ENCODE measurements at places on chromosomes 2 and 18.

DNA sequence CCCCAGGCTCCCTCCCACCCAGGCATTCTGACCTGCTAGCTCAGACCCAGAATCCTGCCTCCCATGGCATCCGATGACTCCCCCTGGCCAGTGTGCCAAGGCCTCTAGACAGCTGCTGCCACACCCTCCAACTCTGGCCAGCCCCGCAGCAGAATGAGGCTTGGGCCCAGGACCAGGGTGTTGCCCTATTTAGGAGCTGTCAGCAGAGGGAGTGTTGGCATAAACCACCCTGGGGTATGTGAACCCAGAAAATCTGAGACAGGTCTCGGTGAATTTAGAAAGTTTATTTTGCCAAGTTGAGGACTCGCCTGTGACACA, 134.3 kb downstream of the KLHL29 start:
- no peak for DNase-seq

GRCh38 chr18:70256994-70257393, 31.9 kb upstream of the SOCS6 start:
- DNase-seq: no peak

DNA sequence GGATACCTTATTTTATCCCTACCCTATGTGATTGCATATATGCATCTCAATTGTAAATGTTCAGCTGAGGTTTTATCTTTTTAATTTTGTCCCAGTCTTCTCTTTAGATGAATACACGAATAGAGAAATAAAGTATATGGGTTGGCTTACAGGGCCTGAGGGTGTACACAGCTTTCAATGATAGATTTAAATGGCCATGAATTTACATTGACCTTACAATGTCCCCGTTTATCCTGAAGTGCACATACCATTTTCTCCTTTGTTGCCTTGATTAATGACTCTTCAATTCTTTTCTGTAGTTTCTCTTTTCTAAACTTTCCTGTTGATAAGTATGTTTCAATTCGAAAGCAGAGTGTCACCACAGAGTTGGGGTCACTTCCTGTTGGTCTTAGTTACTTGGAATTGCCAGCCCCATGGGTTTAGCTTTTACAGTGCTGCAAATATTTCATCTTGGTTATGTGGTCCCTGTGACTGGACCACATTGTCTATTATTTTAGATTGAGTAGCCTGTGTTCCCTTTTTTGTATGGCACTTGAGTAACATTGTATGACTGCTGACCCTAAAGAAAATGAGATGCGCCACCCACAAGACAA, 1616.3 kb upstream of the ACVR2A start:
- DNase-seq: peak; percentile 40

GRCh38 chr2:2799151-2799697, 468.1 kb upstream of the MYT1L start:
- DNase-seq: no peak

DNA sequence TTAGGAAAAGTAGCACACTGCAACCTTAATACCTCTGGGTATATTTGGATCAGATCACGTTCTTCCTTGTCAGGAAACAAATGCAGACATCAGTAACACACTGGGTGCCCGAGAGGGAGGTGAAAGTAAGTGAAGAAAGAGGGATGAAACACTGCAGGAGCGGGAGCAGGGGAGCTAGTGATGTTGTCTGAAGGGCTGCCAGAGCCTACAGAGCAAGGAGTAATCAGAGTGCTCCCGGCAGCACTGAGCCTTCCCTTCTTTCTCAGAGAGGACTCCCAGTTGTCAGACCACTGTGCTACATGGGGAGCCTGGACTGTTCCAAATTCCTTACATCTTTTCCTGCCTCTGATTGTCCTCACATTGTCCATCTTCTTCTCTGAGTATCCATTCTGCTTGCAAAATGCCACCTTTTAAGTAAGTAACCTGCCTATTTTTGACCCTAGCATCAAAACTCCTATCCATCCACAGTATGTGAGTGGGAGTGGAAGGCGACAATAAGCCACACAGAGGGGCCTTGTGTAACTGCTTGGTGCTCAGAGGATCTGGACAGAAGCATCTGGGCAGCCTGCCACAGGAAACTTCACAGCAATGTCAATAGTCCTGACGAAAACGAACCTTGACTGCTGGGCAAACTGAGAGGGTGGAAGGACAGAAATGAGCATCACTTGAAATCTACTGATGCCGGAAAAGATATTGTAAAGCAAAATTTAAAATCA, 10.8 kb upstream of the NAB1 start:
- DNase-seq: no peak

GRCh38 chr18:7608174-7608550, 41.0 kb downstream of the PTPRM start:
- DNase-seq: no peak

GRCh38 chr18:70139138-70139537, 66.3 kb downstream of the RTTN start:
- DNase-seq: no peak

GRCh38 chr2:215435280-215435869, 493 bp downstream of the FN1 start:
- peak; percentile 43 for DNase-seq

DNA sequence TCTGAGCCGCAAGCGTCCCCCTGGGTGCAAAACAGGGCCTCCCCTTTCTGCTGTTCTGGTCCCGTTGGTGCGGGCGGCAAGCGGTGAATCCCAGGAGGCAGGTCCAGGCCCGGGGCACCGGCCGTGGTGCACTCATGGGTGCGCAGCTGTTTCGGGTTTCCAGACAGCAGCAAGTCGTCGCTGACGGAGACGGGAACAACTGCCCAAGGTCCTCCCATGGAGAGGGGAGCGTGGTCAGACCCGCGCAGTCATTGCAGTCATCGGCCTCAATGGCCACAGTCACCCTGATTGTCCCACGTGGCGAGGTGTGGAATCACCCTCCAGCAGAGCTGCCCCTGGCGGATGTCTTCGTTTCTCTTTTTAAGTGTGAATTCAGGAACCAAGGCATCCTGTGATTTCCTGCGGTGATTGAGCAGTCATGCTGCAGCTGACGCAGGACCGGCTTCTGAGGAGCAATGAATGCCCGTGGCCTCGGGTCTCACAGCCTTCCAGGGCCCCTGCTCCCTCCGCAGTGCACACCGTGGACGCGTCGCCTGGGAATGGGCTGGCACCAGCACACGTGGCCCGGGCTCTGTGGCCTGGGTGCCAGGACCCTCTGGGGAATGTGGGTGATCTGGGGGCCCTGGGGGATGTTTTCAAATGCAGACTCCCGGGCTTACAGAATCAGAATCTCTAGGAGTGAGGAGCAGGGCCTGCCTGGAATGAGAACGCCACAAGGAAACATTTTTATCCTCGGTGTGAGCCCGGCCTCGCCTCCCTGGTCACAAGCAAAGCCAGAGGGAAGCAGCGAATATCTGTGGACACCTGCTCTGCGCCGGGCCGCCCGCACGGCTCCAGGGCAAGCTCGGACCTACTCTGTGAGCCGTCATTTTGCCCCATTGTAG, 244.2 kb upstream of the SALL3 start:
- DNase-seq: no peak

DNA sequence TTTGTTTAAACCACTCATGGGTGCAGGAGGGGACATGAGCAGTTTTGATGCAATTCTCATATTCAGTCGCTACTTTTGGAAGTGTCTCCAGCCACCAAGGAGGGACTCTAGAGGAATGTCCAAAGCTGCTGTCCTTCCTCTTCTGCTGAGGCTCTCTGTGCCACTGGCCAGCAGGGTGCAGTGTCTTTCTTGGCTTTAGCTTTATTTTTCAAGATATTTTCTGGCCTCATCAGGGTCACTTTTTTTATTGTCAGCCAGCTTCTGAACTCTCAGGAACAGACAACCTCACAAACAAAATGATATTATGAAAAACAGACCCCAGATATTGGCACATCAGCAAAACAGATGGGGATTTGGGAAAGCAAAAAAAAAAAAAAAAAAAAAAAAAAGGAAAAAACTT, 289.3 kb upstream of the ZSWIM2 start:
- peak; percentile 23 for DNase-seq

- no peak for DNase-seq
These were observed 9.7 kb downstream of the TNS1 start for GRCh38 chr2:217993138-217993537.

- DNase-seq: no peak
These were observed 5.7 kb upstream of the GAL3ST2 start for GRCh38 chr2:241770936-241771285.

DNA sequence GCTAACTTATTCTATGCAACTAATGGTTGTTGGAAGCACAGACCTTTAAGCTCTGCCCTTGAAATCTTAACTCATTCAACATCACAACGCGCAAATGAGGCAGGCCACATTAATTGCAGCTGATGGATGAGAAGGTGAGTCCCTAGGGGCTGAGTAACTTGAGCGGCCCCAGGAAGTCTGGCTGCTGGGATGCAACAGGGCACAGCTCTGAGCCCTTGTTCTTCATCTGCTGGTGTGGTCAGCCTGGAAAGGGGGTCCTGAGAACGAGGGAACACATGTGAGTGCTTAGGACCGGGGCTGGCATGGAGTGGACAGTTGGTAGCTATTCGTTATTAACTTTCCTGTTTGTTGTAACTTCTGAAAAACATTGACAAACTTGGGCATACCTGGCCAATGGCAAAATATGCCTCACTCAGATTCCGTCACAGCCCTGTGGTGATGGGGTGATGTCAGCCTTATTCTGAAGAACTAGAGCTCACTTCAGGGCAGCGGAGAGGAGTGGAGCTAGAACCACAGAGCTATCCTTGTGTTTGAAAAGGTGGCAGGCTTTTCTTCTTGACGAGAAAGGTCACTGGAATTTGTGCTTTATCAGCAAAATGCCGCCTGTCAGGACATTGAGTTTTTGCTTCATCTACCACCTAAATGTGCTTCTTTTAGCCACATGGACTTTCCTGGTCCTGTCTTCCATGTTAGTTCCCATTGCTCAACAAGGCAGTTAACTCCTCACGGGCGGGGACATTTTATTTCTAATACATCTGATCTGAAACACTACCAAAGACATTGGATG, 145.9 kb upstream of the FHL2 start:
- no peak for DNase-seq

- no peak for DNase-seq
These were observed 32.0 kb upstream of the MYCN start for GRCh38 chr2:15908371-15908770.

- peak; percentile 23 for DNase-seq
These were observed 263.7 kb upstream of the REV1 start for GRCh38 chr2:99753505-99753904.

GRCh38 chr2:59150217-59150849, 909.2 kb upstream of the FANCL start:
- no peak for DNase-seq

- DNase-seq: no peak
These were observed 108.2 kb downstream of the RHBDD1 start for GRCh38 chr2:226943862-226944620.

DNA sequence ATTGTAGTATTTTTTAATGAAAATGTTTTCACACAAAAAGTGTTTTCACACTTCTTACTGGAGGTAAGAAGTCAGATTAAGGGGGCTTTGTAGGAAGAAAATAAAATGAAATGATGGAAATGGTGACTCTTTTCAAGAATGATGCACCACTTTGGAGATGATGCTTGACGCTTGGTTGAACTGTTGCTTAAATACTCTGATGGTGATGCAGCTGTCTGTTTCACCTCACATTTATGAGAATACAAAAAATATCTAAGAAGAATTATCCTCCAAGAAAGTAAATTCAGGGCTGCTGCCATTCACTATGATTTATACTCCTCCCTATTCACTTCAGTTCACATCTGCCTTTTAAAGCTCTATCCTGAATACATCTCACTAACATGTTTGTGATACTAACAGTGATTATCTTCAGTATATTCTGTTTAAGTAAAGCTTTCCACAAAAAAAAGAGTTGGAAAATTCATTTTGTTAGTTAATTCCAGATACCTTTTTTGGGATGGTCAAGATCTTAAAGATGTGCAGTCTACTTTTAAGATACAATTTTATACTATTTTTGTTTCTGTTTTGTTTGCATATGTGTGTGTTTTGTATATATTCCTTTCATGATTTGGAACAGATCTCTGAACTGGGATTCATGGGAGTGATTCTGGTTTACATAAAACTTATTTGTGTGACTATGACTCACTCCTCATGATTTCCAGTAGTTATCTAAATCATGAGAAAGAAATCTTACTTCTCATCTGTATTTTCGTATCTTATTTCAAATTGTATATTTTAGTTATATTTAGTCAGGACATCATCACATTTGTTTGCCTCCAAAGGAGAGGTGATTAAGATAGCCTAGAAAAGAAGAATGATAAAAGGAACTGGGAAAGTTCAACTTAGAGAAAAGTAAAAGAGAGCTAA, 53.1 kb downstream of the SLC39A10 start:
- no peak for DNase-seq

GRCh38 chr2:32377928-32378327, 21.1 kb downstream of the BIRC6 start:
- DNase-seq: no peak

- DNase-seq: peak; percentile 20
These were observed 68.2 kb downstream of the ZSWIM2 start for GRCh38 chr2:186780701-186781316.

GRCh38 chr2:171893824-171894611, at the start of gene SLC25A12:
SLC25A12 (minus strand) TSS chr2:171894244; CDS start chr2:171894214, 30 bp downstream.
- DNase-seq: peak; percentile 94

DNA sequence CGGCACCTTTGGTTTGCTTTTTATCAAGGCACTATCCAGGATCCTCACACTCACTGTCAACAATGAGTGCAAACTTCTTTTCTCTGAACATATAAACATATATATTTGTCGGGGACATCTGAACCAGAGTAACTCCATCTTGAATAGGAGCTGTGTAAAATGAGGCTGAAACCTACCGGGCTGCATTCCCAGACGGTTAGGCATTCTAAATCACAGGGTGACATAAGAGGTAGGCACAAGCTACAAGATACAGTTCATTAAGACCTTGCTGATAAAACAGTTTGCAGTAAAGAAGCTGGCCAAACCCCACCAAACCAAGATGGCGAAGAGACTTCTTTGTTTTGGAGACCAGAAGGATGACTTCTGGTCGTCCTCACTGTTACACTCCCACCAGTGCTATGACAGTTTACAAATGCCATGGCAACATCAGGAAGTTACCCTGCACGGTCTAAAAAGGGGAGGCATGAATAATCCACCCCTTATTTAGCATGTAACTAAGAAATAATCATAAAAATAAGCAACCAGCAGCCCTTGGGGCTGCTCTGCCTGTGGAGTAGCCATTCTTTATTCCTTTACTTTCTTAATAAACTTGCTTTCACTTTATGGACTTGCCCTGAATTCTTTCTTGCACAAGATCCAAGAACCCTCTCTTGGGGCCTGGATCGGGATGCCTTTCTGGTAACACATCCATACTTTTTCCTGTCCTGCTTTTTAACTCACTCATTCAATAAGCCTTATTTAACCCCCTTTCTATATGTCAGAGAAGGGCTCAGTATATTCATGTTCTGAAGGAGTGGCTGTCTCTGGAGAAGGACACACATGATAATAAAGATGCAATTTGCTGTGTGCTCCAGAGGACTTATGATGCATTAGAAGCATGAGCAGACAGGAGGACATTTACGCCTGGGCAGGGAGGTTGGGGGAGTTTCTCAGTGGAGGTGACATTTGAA, 65.4 kb downstream of the TACR1 start:
- DNase-seq: no peak

GRCh38 chr18:79484661-79485621, 89.2 kb downstream of the NFATC1 start:
- DNase-seq: no peak

DNA sequence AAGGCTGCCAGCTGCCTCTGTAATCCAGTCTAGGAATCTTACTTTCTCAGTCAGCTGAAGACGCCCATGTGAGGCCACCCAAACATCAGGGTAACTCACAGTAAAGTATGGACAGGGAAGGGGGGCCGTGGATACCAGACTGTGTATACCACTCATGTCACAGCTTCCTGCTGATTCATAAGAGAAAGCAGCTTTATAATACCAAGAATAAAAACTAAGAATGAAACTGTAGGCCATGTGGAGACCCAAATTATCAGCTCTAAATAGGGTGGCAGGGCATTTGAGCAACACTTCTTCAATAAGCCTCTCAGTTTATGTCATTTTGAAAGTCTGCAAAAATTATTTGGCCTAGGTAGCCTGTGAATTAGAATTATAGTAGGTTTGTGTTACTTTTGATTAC, 115.0 kb upstream of the CDCA7 start:
- no peak for DNase-seq
